Right renal pelvis (tissue), 4 donors: ENCODE measurements at places on chromosomes 5 and 9.
A peak's percentile ranks its signal among the peaks of the same experiment; 100 is the strongest.

- DNase-seq, result no peak
Observed at GRCh38 chr5:64682608-64683007, 7.7 kb upstream of the SHISAL2B start.

- DNase-seq, result no peak
Observed at GRCh38 chr5:137616046-137616445, 116.9 kb upstream of the SPOCK1 start.

GRCh38 chr9:98084396-98084795 is 27.9 kb downstream of the NANS start:
- DNase-seq, result no peak

GRCh38 chr5:102731693-102732092 is 23.4 kb upstream of the PAM start:
- no peak for DNase-seq

DNA sequence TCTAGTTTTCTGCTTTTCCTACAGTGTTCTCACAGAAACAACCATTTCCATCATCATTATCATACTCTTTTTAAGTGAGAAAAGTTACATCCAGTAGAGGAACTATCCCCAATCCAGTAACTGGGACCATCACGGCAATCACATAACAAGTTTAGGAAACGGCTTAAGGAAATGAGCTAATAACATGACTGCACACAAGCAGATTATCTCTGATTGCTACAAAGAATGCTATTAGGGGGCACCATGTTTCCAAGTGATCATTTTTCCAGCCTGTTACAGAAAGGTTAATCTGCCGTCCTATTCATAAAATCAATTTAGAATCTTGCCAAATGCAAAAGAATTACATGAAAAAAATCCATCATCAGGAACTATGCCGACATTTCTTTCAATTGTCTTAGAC is 94.6 kb downstream of the EFNA5 start:
- DNase-seq, result no peak

DNA sequence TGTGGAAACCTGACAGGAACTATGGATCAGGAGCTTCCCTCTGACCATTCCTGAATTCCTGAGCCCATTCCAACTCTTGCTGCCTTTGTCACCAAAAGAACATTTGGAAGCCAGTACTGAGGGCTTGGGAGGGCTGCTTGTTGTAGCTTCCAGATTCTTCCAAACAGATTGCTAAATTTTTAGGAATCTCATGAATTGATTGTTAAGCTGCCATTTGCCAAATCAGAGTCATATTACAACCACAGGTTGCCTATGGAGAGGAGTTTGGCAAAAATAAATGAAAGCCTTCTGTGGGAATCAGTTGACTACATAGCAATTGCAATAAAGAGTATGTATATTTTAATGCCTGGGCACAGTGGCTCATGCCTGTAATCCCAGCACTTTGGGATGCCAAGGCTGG is 39.2 kb upstream of the SLC28A3 start:
- DNase-seq, result no peak

DNA sequence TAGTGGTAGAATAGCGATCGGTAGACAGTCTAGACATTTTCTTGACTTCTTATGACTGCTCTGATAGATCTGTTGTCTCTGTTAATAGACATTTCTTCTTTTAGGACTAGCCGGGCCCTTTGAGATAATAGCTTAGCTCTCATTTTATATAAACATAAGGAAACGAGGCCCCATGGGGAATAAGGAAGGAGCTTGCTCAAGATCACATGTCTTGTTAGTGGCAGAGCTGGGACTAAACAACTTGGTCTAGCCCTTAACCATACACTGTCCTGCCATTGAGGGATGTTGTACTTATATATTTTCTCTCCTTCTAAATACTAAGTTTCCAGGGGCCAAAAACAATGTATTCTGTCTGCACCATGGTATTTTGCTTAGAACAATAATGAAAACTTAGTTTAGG is 140.0 kb downstream of the GCNT1 start:
- no peak for DNase-seq

DNA sequence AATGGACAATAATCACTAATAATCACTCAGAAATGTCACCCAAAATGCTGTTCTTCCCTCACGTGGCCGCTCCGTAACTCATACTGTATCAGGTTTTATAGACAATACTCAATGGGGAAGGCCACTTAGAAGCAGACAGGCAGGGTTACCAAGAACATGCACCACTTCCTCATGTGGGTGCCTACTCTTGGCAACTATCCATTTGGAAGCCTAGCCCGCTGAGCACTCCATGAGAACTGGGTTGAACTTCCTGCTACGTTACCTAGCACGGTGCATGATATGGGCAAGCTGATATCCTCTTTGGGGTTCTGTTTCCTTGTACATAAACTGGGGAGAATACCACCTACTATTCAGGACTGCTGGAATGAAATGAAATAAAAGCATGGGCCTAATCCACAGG is 14.3 kb downstream of the DAP start:
- no peak for DNase-seq

DNA sequence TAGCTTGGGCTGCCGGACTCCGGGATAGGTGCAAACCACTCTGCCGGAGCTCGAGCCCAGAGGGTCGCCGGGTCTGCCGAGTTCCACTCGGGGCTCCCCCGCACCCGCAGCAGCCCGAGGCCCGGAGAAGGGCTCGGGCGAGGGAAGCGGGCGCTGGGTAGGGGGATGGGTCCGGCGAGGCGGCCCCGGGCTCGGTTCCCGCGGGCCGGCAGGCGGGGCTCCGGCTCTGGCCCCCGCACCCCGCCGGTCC is 507 bp downstream of the RICTOR start:
- no peak for DNase-seq

DNA sequence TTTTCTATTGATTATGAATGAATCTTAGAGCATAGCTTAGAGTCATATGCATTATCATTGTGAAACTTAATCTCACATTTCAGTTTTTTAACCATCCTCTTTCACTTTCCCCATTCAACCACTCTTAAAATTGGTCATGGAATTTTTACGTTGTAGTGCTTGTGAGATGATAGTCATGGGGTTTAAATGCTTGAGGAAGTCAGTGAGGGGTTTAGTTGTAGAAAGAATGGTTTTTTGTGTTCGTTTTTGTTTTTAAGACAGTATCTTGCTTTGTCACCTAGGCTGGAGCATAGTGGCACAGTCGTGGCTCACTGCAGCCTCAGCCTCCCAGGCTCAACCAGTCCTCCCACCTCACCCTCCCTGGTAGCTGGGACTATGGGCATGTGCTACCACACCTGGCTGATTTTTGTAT is 19.6 kb downstream of the UGCG start:
- no peak for DNase-seq

DNA sequence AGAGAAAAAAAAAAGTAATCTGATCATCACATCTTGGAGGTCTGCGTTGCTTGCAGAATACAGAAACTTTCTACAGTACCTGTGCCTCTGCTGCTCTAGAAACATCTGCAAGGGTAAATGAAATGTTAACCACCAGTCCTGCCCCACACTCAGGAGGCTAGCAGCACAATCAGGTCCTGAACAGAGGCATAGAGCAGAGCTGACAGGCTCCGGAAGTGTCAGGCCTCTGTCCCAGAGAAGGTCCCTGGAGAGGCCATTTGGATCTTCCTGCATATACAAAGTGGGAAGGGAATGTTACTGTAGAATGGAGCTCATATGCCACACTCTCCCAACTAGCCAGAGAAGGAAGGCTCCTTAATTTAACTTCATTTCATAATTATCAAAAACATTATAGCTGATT is 7.2 kb downstream of the NRG2 start:
- no peak for DNase-seq

- no peak for DNase-seq
Observed at GRCh38 chr5:92849756-92850155, 731.3 kb downstream of the NR2F1-AS1 start.

GRCh38 chr9:81814794-81815464 is 113.3 kb upstream of the SPATA31D4 start:
- no peak for DNase-seq

- DNase-seq, result no peak
Observed at GRCh38 chr5:164671640-164672039, 1166.2 kb downstream of the MAT2B start.

- peak; percentile 88 for DNase-seq
Observed at GRCh38 chr5:74640450-74640953, at the start of gene ENC1. Gene ENC1, minus strand, starts transcription at chr5:74640728. Its CDS starts 4,243 bp downstream, at chr5:74636485.

GRCh38 chr9:37747271-37747753 is 6.3 kb upstream of the TRMT10B start:
- DNase-seq, result peak; percentile 26

DNA sequence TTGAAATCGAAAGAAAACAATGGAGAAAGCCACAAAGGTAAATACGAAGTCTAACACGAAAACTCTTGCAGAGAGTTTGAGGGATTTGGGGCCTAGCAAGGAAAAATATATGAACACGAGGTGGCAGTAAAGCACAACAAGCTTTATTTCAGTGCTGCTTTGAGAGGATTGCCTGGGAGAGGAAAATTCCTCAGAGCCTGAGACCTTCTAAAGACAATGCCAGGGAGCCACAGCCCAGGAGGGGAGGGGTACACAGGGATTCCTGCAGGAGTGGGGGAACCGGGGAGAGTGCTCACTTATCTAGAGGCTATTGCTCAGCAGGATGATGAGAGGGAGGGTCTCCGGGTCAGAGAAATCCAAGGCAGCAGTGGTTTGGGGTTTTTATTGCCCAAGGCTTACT is 134.9 kb upstream of the ADCY2 start:
- DNase-seq, result no peak

GRCh38 chr9:31807574-31808256 is 576.7 kb upstream of the ACO1 start:
- DNase-seq, result no peak

DNA sequence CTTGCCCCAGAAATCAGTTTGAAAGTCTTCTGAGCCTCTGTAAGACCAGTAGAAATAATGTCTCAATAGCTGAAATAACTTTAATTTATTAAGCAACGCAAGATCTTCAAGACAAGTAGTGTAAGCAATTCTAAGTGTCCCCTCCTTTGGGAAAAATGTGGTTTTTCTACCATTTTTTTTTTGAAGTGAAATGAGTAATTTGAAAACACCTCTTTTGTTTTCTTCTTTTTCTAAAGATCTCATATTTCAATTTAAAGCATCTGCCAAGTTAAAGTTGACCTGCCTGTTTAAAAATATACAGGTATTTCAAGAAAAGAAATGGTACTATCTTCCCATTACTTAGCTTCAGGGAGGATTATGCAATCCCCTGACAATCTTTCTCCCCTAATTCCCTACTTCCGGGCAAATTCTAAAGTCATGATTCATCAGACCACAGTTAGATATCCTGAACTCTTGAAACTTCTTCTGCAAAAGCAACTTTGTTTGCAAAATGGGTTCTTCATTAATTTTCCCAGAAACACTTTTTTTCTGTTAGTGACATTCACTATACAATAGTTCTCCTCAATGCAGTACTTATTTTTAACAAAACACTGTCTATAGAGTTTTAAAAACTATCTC is 7.8 kb upstream of the ANXA1 start:
- no peak for DNase-seq

DNA sequence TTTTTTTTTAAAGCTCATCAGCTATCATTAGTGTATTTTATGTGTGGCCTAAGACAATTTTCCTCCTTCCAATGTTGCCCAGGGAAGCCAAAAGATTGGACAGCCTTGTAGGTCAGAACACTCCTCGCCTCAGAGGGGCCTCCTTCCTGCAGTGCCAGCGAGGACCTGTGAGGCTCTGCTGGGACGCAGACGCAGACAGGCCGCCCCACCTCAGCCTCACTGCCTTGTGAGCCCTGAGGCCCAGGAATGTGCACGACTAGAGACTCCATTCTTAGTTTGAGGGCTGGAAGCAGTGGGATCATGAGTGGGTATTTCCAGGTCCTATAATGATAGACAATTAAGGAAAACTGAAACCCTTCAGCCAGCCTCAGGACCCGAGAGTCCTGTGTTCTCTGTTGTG is 85.4 kb downstream of the PJA2 start:
- DNase-seq, result no peak

- DNase-seq, result no peak
Observed at GRCh38 chr9:117809751-117810150, 105.5 kb downstream of the TLR4 start.

- DNase-seq, result no peak
Observed at GRCh38 chr5:127878174-127878750, 175.1 kb downstream of the CCDC192 start.

- DNase-seq, result peak; percentile 43
Observed at GRCh38 chr5:124056991-124057723, 545.2 kb downstream of the CSNK1G3 start.

- no peak for DNase-seq
Observed at GRCh38 chr9:33797837-33798236, 2.5 kb downstream of the PRSS3 start.

DNA sequence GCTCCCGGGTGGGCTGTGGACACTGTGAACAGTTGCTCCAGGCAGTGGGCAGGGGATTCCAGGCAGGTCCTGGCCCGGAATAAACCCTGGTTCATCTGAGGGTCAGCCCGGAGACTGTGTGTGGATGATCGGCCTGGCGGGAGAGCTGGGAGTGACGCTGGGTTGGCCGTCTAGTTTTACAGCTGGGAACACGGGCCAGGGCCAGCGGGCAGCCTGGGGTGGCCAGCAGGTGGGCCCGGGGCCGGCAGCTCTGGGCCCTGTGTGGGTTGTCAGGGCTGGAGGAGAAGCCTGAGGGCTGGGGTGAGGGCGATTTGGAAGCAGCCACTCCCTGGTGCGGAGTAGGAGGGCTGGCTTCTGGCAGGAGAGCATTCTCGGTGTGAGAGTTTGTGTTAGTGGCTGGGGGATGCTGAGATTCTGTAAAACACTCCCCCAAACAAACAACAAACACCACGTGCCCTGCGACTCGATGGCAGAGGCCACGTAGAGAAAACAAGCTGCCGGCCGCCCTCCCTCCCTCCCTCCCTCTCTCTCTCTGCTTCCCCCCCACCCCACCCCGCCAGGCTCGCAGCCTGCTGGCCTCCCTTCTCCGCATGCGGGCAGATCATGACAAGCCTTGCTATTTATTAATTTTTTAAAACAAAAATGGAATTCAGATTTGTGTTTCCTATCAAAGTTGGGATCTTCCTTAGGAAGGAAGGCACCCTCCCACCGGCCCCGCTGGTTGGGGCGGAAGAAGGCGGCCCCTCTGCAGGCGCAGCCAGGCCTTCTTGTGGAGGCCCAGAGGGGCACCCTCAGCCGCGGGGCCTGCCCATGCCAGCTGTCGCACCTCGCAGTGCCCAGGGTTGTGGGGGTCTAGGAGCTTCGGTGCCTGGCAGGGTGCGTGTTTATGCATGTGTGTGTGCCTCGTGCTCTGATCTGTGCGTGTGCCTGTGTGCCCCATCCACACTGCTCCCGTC is 49.5 kb downstream of the RXRA start:
- DNase-seq, result no peak

GRCh38 chr9:137145731-137146526 is 7.0 kb downstream of the GRIN1 start:
- DNase-seq, result no peak
